Transverse colon (tissue), 4 donors: ENCODE measurements at places on chromosomes 11 and 22. TPM values are rescaled to one million over a fixed set of nuclear protein-coding genes. Genes with fewer than 3 reads are reported as not detected.

Gene PEX26
- total RNA-seq: 46.4 TPM

DNA sequence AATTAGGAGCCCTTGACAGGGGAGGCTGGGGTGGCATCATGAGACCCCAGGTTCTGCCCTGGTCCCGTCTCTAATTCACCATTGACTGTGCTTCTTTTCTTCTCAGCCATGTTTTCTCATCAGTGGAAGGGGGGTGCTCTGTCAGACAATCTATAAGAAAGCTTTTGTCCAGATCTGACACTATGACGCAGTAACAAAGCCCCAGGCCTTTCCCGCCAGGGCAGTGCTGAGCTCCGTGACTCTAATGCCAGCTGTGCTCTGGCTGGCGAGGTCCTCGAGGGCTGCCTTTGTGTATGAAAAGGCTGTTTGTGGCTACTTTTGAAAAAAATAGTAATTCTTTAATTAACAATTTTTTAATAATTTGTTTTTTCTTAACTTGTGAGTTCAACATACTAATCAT is 3.2 kb downstream of the CD6 start:
- no peak for DNase-seq
- H3K4me1 ChIP-seq: no peaks in the 10 kb centered on the region
- H3K4me3 ChIP-seq: peak overlapping the region; percentile 38
- H3K27me3 ChIP-seq: peaks cover 3% of the 10 kb centered on the region
- no peaks in the 10 kb centered on the region for H3K36me3 ChIP-seq
- peak overlapping the region; percentile 63 for H3K27ac ChIP-seq

Gene TSPAN4
- total RNA-seq: 30.0 TPM

- peaks cover 15% of the 10 kb centered on the region for H3K36me3 ChIP-seq
- no peaks in the 10 kb centered on the region for H3K27me3 ChIP-seq
- H3K4me1 ChIP-seq: no peaks in the 10 kb centered on the region
- no peak for DNase-seq
- no peak overlapping the region for H3K27ac ChIP-seq
Observed at GRCh38 chr11:111700162-111700561, 66.0 kb downstream of the PPP2R1B start.

DNA sequence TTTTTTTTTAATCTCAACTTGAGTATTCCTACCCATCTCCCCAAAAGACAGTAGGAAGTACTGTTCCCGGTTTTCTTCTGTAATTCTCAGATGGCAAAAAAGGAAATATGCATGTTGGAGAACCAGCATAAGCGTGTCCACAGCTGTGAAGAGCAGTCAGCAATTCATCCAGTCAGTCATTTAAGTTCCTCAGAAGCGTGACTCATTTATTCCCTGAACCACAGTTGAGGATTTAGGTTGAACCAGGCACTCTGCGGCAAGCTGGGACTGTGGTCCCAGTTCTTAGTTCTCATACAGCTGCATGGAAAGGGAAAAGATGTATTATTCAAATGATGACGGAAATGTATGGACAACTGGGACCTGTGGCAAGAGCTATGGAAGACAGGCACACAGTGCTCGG is 61.0 kb upstream of the MYO18B start:
- no peaks in the 10 kb centered on the region for H3K36me3 ChIP-seq
- no peaks in the 10 kb centered on the region for H3K4me1 ChIP-seq
- no peaks in the 10 kb centered on the region for H3K27me3 ChIP-seq
- H3K27ac ChIP-seq: no peak overlapping the region
- DNase-seq: no peak

- no peaks in the 10 kb centered on the region for H3K36me3 ChIP-seq
- no peak overlapping the region for H3K27ac ChIP-seq
- H3K4me3 ChIP-seq: no peak overlapping the region
Observed at GRCh38 chr11:9266926-9267325, 1.8 kb upstream of the DENND5A start.

DNA sequence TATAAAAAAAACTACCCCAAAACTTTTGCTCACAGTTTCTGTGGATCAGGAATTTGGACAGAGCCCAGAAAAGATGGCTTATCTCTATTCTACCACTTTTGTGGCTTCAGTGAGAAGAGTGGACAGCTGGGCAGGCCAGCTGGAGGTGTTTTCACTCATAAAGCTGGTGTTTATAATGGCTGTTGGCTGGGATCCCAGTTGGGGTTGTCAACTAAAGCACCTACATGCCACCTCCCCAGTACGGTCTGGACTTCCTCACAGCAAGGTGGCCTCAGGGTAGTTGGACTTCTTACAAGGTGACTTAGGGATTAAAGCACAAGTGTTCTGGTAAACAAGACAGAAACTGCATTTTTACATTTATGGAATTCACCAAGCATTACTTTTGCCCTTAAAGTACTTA is 171.0 kb downstream of the NELL1 start:
- no peaks in the 10 kb centered on the region for H3K36me3 ChIP-seq
- H3K27ac ChIP-seq: no peak overlapping the region
- no peak overlapping the region for H3K4me3 ChIP-seq
- no peaks in the 10 kb centered on the region for H3K4me1 ChIP-seq
- H3K27me3 ChIP-seq: no peaks in the 10 kb centered on the region

DNA sequence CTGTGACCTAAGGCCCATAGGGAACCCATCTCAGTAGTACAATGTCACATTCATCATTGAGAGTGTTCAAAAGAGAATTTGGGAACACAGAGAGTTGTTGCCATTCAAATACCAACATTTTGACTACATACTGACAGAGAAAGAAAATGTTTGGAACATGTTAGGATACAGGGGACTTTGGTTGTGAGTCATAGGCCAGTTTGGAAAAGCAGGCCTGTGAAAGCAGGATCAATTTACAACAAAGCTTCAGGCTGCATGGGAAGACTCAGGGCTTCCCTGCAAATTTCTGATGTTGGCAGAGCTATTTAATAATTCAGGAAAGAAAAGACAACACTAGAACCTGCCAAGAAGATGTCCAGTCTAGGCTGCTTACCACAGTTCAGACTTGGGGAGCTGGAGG is 374 bp downstream of the NLRP10 start:
- H3K27me3 ChIP-seq: no peaks in the 10 kb centered on the region
- H3K27ac ChIP-seq: no peak overlapping the region
- H3K36me3 ChIP-seq: no peaks in the 10 kb centered on the region
- no peak overlapping the region for H3K4me3 ChIP-seq
- no peak for DNase-seq

DNA sequence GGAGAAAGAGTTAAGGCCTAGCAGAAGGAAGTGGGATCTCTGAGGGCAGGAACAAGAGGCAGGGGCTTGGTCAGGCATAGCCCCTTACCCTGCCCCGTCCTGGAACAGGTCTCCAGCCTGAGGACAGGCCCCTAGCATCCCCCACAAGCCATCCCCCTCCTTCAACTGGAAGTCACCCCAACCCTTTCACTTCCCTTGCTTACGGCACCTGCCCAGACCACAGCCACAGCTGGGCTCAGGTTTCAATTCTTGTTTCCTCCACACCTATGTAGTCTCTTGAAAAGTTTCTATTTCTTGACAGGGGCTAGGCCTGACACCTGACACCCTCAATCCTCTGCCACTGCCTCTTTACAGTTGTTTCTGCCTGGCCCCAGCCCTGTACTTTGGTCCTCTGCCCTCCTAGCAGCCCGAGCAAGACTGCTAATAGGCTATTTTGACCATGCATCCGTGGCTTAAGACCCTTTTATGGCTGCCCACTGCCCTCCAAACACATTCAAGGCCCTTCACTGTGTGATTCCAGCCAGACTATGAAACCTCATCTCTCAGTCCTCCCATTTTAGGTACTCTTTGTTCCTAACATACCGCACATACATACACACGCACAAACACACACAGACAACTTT is 10.9 kb upstream of the FCHSD2 start:
- no peak overlapping the region for H3K4me3 ChIP-seq
- no peaks in the 10 kb centered on the region for H3K4me1 ChIP-seq
- H3K36me3 ChIP-seq: no peaks in the 10 kb centered on the region
- peak overlapping the region; percentile 64 for H3K27ac ChIP-seq
- no peaks in the 10 kb centered on the region for H3K27me3 ChIP-seq

Gene OAF
- 553 TPM for total RNA-seq

Gene OR51B5
- not detected for total RNA-seq

GRCh38 chr11:94583866-94584500 is 16.8 kb downstream of the PIWIL4 start:
- H3K27ac ChIP-seq: no peak overlapping the region
- no peaks in the 10 kb centered on the region for H3K36me3 ChIP-seq
- no peaks in the 10 kb centered on the region for H3K4me1 ChIP-seq
- no peaks in the 10 kb centered on the region for H3K27me3 ChIP-seq
- H3K4me3 ChIP-seq: no peak overlapping the region

DNA sequence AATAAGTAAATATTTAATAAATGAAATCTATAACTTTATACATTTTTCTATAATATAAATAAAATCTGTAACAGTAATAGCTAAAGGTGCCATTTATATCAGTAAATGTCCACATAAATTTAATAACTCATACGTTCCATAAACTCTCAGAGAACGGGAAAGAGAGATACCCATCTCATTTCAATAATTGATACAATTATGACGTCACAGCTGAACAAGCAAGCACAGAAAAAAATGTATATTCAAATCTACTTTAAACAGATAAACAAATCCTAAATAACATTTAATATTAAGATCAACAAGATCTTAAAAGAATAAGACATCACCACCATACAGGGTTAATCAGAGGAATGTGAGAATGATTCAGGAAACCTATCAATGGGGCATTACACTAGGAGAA is 1136.5 kb downstream of the TBC1D22A start:
- DNase-seq: no peak
- H3K4me3 ChIP-seq: no peak overlapping the region
- H3K27ac ChIP-seq: no peak overlapping the region
- no peaks in the 10 kb centered on the region for H3K36me3 ChIP-seq
- H3K27me3 ChIP-seq: no peaks in the 10 kb centered on the region
- H3K4me1 ChIP-seq: no peaks in the 10 kb centered on the region

DNA sequence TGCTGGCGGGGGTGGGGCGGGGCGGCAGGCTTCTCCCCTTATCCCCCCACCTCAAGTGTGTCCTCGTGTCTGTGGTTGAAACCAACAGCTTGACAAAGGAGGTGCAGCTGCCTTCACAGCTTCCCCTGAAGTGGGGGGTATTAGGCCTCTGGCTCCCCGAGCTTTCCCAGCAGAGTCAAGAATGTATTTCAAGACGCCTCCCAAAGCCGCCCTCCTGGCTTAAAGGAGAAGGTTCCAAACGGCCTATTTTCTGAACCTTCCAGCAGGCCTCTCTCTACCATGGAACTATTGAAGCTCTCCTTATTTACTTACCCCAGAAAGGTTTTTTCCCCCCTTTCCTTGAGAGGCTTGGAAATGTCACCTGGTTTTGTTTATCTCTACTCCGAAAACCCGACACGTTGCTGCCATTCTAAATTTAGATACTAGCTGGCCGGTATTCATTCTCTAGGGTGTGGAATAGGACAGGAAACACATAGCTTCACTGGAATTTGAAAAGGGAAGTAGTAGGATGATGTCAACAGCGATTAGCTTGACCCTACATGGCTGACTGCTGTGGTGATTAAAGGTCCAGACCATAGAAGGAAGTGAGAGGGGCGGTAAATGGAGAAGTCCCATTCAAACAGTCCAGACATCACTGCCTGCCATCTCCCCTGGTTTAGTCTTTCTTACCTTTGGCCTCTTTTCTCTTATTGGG is 671 bp upstream of the PICALM start:
- H3K27ac ChIP-seq: peak overlapping the region; percentile 96
- peaks cover 31% of the 10 kb centered on the region for H3K4me1 ChIP-seq
- DNase-seq: peak; percentile 26
- peak overlapping the region; percentile 78 for H3K4me3 ChIP-seq
- no peaks in the 10 kb centered on the region for H3K27me3 ChIP-seq

DNA sequence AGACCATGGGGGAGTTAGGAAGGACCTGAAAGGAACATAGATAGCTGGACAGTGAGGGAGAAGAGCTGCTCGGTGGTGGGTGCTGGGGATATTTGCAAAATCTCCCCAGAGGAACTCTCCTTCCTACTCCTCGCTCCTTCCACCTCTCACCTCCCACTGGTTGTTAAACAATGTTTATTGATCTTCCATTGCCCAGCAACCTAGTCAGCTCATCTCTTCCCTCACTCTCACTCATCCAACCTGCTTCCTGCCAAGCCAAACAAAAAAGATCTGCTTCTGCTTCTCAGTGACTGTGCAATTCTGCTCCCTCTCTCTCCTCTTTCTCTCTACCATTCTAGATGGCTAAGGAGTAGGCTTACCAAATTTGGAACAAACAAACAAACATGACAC is 115.0 kb downstream of the SLC1A2 start:
- no peaks in the 10 kb centered on the region for H3K36me3 ChIP-seq
- no peak for DNase-seq
- peaks cover 21% of the 10 kb centered on the region for H3K4me1 ChIP-seq
- H3K27me3 ChIP-seq: no peaks in the 10 kb centered on the region
- H3K27ac ChIP-seq: peak overlapping the region; percentile 48

GRCh38 chr11:128390246-128390645 is 197.1 kb downstream of the ETS1 start:
- peaks cover 16% of the 10 kb centered on the region for H3K4me1 ChIP-seq
- H3K27me3 ChIP-seq: no peaks in the 10 kb centered on the region
- H3K36me3 ChIP-seq: no peaks in the 10 kb centered on the region
- no peak overlapping the region for H3K27ac ChIP-seq

Gene HPX
- 4.6 TPM for total RNA-seq

- no peak overlapping the region for H3K27ac ChIP-seq
- no peaks in the 10 kb centered on the region for H3K36me3 ChIP-seq
- no peak for DNase-seq
- H3K4me1 ChIP-seq: no peaks in the 10 kb centered on the region
Observed at GRCh38 chr11:111101881-111102280, 143.6 kb upstream of the POU2AF2 start.

Gene TSPO
- total RNA-seq: 307 TPM

DNA sequence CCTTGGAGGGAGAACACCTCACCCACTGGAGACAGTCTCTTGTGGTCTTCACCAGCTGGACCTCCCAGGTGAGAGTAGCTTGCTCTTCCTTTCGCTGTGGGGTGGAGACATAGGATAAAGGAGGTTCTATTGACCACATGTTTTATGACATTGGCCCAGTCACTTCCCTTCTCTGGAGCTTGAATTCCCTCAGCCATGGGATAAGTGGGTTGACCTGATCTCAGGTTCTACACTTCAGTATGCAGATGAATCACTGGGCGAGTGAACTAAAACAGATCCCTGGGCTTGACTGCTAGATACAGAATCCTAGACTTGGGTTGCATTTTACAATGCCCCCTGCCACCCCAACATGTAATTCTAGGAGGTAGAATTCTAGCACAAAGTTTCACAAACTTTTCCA is 54.8 kb upstream of the PRSS23 start:
- no peaks in the 10 kb centered on the region for H3K36me3 ChIP-seq
- no peak overlapping the region for H3K4me3 ChIP-seq
- H3K4me1 ChIP-seq: peaks cover 11% of the 10 kb centered on the region
- no peak overlapping the region for H3K27ac ChIP-seq
- DNase-seq: no peak

- no peaks in the 10 kb centered on the region for H3K27me3 ChIP-seq
- no peak overlapping the region for H3K4me3 ChIP-seq
- H3K4me1 ChIP-seq: peaks cover 37% of the 10 kb centered on the region
Observed at GRCh38 chr22:19874307-19875060, 19.8 kb upstream of the GNB1L start.

Gene MS4A6E
- not detected for total RNA-seq

DNA sequence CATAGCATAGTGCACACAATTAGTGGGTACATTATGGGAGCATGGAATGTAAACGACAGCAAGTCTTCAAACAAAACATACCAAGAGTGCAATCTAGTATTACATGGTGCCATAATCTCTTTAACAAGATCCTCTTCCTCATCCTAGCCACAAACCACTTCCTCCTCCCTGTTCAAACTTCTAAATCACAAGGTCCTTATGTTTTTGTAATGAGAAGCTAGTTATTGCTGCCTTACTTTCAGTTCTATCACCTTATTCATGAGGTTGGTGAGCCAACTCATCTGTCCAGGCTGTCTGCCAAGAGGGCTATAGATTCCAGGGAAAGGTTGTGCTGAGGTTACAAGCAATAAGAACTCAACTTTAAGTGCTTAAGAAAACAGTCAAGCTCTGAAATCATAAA is 195.4 kb upstream of the ARHGAP20 start:
- H3K4me3 ChIP-seq: no peak overlapping the region
- peaks cover 14% of the 10 kb centered on the region for H3K4me1 ChIP-seq
- no peaks in the 10 kb centered on the region for H3K27me3 ChIP-seq
- DNase-seq: peak; percentile 72
